ENCODE measurements at places on chromosomes 1 and 21.

- ATAC-seq: peak; percentile 55
These were observed 131.6 kb downstream of the LHX8 start for GRCh38 chr1:75265792-75266191.

- no peak for ATAC-seq
These were observed 31.9 kb downstream of the MATN1 start for GRCh38 chr1:30691480-30691879.

DNA sequence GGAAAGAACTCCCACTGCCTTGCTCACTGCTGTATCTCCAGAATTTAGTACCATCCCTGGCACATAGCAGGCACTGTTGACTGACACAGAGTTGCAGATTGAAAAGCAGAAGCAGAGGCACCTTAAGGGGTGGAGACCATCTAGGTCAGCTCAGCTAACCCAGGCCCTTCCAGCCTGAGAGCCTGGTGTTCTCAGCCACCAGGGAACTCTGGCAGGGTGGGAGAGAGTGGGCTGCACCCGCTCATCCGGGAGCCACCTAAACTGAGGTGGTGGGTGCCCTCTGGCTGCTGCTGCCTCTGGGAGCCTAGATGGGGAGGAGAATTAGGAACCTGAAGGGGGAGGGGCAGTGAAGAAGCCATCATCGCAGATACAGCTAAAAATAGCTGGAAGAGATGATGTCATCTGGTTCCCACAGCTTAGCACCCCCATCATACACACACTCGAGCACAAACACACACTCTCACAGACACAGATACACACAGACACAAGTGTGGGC lies 1.5 kb upstream of the TSPAN1 start:
- ATAC-seq: no peak

DNA sequence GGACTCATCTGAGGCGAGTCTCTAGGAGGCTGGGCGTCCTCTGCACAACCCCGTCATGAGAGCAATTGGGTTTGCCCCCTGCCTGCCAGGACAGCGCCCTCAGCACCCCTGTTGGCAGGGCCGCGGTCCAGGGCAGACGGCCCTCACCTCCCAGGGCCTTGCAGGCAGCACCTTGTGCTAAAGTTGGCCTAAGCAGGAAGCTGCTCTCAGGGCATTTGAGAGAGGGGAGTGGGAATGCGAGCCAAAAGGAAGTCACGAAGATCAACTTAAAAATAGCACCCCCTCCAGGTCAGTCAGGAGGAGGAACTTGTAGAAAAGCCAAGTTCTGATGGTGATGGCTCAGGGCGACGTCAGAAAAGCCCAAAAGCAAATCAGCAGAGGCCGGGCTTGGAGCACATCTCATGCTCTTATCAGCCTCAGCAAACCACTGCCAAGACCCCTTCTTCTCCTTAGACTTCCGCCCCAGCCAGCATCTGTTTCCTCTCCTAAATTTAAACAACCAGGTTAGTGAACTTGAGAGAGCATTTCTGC lies 12.6 kb upstream of the ADORA3 start:
- ATAC-seq: peak; percentile 87

DNA sequence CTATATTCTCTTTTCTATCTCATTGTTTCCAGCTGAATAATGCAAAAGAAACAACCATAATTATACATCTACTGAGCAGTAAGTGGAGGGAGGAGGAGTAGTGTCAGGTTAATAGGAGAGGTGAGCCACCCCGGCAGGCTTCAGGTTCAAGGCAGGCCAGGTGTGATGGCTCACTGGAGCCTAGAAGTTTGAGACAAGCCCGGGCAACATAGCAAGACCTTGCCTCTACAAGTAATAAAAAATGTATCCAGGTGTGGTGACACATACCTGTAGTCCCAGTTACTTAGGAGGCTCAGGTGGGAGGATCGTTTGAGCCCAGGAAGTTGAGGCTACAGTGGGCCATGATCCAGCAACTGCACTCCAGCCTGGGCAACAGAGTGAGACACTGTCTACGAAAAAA lies 1.9 kb upstream of the DIP2A start:
- ATAC-seq: no peak

- peak; percentile 92 for ATAC-seq
These were observed 38.0 kb downstream of the ZBTB8OS start for GRCh38 chr1:32612189-32612881.

DNA sequence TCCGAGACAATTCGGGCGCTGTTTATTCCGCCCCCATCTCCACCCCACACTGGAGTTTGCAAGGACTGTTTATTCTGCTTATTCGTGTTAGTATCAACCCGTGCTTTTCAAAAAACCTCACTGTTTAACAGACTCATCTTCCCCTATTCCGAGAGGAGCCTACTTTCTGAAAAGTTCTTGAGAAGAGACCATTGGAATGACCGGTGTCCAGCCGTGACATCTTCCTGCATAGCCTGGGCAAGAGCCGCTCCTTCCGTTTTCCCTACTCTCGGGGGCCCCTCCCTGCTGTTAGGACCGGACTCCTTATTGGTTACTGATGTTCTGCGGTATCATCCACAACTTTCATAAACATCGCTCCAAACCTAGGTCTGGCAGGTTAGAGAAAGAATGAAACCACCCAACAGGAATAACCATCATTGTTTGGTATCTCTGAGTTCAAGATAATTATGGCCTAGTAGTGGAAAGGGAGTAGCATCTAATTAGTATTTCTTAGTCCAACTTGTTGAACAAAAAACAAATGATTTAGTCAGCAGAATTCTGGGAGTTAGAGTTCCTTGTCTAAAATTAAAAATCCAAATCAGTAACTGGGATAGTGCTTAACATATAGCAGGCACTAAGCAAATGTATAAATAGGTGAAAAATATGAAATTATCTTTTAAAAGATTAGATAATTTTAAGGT lies 837 bp downstream of the STXBP3 start:
- peak; percentile 16 for ATAC-seq

DNA sequence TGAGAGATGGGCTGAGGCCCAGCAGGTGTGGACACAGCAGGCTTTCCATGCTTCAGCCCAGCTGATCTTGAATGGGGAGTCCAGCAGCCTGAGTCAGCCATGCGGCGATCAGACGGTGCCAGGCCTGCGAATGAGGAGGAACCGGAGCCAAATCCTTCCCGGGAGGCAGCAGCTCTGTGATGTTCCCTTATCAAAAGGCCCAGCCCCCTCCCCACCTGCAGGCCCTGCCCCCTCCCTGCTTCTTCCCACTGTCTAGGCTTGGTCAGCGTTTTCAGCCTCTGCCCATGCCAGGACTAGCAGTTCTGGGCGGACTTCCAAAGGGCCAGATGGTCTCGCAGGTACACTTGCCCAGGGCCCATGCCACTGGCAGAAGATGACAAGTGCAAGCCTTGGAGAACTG lies 253.8 kb downstream of the KAZN start:
- no peak for ATAC-seq

GRCh38 chr1:224726441-224727182 lies 110.5 kb downstream of the CNIH3 start:
- no peak for ATAC-seq

- ATAC-seq: no peak
These were observed 400.1 kb downstream of the NEGR1 start for GRCh38 chr1:71882226-71882625.

DNA sequence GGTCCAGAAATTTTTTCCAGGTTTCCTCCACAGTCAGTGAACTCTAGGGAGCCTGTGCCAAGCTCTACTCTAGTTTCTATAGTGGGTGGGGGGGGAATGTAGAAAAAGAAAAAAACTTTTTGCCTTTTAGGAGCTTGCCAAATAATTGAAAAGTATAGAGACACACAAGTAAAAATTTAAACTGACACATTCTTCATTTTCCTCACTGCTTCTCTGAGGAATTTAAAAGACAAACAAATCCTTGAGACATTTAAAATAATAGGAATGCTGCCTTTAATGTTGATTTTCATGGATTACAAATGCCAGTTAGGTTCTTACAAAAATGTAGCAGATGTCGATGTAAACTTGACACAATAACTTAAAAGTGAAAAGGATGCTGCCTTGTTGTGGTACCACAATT lies 241.9 kb downstream of the DNM3 start:
- no peak for ATAC-seq

DNA sequence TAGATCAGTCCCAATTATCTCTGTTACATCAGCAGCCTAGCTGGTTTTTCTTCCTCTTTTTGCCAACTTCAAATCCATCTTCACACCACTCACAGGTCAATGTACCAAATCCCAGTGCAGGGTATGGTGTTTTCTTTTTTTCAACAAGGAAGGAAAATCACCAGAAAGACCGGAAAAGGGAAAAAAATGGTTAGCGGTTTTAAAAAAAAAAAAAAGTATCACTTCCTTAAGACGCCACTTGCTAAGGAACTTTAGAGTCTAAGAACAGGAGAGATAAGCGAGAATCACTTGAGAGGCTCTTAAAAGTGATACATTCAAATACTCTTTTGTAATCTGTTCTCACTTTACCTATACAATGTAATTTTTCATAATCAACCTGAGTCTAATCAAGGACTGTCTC lies 3.1 kb upstream of the OR10J1 start:
- no peak for ATAC-seq

DNA sequence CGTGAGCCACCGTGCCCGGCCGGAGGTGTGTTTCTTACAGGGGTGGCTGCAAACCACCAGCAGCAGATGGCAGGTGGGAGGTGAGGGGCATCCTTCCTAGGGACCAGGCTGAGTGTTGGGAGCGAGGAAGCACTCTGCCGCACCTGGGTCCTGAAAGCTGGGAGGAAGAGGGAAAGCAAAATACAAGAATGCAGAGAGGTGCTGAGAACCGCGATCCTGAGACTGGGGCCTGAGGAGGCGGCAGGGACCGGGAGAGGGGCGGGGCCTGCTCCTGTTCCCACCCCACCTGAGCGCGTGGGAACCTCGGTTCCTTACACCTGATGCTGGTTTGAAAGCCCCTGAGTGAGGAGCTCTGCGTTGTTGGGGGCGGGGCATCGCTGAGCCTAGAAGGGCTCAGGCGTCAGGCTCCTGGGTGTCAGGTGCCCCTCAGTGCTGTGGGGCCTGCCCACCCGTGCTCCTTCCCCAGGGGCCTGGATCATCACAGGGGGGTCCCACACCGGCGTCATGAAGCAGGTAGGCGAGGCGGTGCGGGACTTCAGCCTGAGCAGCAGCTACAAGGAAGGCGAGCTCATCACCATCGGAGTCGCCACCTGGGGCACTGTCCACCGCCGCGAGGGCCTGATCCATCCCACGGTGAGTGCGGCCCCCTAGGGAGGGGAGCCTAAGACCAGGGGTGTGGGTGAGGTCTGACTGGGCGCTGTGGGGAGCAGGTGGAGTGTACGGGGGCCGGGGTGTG lies 15.5 kb downstream of the TRPM2 start:
- peak; percentile 65 for ATAC-seq

GRCh38 chr1:154329152-154329521 lies 3.8 kb downstream of the ATP8B2 start:
- no peak for ATAC-seq

GRCh38 chr1:7853684-7854026 lies 790 bp upstream of the UTS2 start:
- ATAC-seq: no peak

DNA sequence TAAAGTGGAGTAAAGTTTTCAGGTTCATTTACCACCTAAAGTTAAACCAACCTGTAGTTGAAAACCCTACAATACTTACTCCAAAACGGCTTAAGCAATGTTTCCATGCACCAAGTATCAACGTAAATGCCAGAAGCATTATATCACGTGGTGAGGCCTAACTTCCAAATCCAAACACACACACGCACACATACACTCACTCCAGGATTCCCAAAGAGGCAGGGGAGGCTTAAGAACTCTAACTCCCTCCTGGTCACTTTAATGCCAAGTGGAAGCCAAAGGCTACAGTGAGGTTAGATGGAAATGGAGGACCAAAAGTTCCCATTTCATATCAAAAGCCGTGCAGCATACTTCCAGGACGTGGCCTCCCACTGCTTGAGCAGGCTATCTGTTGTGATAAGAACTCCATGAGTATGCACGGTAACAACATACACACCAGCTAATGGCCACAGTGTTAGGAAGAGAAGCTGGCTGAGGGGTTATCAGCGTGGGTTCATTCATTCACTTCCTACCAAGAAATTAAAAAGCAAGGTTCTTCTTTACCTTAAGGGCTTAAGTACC lies 224.1 kb downstream of the SLC45A1 start:
- no peak for ATAC-seq

DNA sequence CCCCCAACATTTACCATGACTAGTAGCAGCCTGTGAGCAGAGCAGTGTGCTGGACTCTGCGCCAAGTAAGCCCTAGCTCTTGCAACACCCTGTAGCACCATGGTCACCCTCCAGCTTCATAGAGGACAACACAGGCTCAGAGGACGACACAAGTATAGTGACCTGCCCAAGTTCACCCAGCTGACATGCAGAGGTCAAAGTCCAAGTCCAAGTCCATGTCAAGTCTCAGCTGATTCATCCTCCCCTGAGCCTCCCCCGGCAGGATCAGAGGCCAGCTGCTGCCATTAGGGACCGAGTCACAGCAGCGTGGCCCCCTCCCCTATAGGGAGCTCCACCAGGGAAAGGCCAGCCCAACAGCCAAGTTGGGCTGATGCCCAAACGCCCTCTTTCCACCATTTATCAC lies 15.9 kb downstream of the SDC3 start:
- no peak for ATAC-seq

DNA sequence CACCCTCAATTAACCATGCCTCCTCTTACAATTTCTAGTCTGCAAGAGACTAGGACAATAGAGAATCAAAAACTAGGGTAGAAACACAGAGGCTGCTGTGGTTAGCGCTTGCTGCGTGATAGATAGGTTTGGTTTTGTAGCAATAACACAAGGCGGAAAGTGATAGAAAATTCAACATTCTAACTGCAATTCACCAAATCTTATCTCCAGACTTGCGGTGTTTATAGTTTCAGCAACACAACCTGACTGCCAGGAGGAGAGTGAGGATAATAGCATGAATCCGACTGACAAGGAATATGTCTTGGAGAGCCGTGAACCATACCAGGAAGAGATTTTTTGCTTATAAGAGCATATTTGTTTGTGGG lies 30.7 kb upstream of the IFNAR2 start:
- no peak for ATAC-seq

DNA sequence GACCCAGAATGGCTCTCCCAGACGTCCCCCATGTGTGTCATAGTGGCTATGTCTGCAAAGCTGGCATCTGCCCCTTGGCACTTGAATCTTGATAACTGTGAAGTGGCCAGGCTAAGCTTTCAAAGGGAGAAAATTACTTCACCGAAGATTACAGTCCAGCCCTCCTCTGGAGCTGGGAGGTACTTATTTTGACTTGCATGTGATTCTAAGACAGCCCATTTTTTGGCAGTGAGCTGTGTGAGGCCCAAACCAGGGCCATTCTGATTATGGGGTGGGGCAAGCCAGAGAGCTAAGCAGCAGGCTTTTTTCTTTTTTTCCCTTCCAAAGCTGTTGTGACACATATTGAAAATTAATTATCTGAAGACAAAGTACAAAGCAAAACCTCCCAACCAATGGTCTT lies 42.1 kb upstream of the C8B start:
- no peak for ATAC-seq
